CD4-positive, alpha-beta T cell (primary cell): ENCODE measurements at places on chromosomes 4 and X. TPM values are rescaled to one million over a fixed set of nuclear protein-coding genes. Genes with fewer than 3 reads are reported as not detected.

ASB9 gene
- not detected for total RNA-seq

- DNase-seq: no peak
These were observed 263.5 kb upstream of the DKK2 start for GRCh38 chr4:107299646-107300045.

BEX1 gene
- total RNA-seq: 0.53 TPM

PHKA1 gene
- total RNA-seq: 0.39 TPM

LEF1 gene
- 438 TPM for total RNA-seq

DNA sequence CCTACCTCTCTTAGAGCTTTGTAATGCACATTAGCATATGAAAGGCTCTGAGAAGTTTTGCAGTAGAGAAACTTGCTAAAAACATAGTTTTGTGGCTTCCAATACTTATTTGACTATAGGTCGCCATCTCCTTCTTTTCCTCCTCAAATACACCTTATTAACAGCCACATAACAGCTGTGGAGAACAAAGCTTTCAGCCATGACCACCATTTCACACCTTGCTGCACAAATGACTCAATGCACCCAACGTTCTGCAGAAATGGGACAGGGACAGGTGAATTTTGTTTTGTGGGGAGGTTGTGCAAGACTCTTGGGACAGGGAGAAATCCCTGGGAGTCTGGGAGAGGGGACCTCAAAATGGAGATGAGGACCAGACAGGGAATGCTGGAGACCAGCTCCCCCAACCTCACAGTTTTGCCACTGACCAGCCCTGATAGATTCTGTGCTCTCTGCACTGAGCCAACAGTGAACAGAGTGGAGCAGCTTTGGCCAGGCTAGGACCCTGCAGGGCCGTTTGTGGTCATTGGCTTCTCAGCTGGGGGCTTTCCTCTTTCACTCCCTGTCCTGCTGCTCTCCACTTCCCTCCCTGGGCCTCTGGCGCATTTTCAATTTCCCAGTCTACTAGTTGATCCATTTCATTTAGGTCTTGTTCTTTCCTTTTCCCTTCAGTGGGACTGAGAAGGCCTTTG is 16.6 kb downstream of the FRMPD3 start:
- no peak for DNase-seq

DNA sequence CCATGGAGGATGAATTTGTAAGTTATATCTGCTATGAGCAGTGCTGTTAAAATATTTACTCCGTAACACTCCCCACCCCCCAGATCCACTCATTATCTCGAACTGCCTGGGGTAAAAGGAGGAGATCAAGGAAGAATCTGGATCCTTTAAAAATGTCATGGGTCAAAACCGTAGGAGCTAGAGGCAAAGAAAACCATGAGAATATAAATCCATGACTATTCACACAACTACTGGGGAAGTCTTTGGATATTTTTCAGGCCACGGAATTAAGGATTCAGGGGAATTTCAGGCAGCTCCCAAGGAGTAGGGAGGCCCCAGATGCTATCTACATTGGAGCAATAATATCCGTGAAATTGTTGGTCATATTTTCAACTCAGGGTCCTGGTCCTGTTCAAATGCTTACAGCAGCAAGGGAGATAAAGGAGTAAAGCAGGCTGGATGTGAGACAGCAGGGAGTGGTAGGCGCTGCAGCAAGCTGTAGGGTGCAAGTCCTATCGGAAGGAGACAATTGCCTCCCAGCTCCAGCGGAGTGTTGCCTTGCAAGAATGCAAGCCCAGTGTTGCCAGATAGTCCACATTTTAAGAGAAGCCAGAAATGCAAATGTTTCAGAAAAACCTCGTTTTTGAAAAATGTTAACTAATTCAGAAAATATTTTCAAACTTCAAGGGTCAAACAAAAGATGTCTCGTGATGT is 116.2 kb upstream of the KIT start:
- DNase-seq: no peak

CTAG1A gene
- total RNA-seq: not detected

- no peak for DNase-seq
These were observed 11.3 kb downstream of the RASSF6 start for GRCh38 chr4:73608689-73609594.

- no peak for DNase-seq
These were observed 4.0 kb downstream of the ADH5 start for GRCh38 chr4:99084595-99084994.

- no peak for DNase-seq
These were observed 68.2 kb downstream of the ZNF827 start for GRCh38 chr4:145870155-145871020.

DNA sequence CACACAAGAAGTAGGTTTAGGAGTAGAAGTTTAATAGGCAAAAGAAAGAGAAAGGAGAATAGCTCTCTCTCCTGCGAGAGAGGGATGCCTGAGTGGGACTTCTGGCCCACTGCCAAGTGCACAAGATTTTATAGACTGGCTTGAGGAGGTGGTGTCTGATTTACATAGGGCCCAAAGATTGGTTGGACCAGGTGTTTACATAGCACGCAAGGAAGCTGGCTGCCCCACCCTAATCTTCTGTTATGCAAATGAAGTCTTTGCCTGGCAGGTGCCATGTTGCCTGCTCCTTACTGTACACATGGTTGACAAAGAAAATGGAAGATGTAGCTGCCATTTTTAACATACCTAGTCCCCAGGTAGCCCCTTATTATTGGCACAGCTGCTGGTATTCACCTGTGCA is 170.8 kb upstream of the GATB start:
- DNase-seq: no peak

CT45A10 gene
- total RNA-seq: not detected

DNA sequence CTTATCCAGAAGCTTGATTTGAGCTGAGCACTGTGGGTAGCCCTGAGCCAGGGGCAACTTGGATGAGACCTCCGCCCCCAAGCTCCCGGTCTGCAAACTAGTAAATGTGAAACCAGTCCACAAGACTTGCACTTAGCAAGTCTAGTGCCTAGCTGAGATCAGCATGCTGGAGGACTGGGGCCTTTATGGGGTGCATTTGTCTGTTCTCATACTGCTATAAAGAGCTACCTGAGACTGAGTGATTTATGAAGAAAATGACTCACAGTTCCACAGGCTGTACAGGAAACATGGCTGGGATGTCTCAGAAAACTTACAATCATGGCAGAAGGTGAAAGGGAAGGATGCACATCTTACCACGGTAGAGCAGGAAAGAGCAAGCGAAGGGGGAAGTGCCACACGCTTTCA is 42.1 kb upstream of the HOPX start:
- no peak for DNase-seq

GAGE1 gene
- not detected for total RNA-seq

HSFX2 gene
- not detected for total RNA-seq

HELT gene
- total RNA-seq: not detected

DNA sequence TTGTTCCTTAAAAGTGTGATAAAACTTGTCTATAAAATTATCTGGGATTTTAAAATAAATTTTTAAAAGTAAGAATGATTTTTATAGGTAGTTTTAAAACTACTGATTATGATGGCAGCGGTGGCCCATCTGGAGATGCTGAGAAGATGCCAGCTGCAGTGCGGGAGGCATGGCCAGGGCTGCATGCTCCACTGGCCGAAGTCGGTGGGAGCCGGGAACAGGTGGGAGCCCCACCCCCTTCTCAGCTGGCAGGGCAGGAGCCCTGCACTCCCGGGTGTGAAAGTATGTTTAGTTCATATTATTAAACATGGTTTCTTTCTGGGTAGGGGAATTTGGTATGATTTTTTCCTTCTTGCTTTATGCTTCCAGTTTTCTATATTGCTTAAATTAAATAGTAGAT is 63.8 kb downstream of the CORIN start:
- no peak for DNase-seq

DNA sequence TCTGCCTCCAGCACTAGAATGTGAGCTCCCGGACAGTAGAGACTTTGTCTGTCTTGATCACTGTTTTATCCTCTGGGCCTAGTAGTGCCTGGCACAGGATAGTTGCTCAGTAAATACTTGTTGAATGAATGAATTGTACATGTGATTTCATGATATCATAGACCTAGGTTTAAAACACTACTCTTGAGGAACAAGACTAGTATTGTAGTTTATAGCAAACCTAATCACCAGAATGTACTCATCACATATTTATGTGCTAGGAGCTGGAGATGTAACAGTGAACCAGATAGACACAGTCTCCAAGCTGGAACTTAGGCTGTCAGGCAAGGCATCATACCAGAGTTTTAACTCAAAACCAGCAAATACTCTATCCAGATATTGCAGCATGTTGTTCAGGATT is 23.5 kb downstream of the GAB3 start:
- DNase-seq: no peak

DNA sequence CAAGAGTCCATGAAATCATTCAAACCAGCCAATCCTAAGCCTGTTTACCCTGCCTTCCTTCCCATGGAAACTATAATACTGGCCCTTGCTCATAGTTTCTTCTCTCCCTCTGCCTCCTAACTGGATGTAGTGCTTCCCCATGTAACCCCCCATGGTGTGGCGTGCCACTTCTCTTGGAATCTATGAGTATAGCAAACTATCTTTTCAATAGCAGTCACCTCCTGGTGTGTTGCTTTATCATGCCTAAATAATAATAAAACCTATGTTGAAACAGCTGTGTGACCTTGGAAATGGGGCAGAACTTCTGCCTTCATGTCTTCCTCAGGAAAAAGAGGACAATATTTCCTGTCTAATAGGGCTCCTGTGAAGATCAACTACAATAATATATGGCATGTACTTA is 234.8 kb upstream of the EDNRA start:
- DNase-seq: no peak

- no peak for DNase-seq
These were observed 1428.7 kb downstream of the PCDH18 start for GRCh38 chr4:136103616-136104015.

GRCh38 chrX:136759968-136760367 is 20.8 kb downstream of the ARHGEF6 start:
- DNase-seq: no peak

BRS3 gene
- total RNA-seq: not detected

SGCB gene
- 4.1 TPM for total RNA-seq

TMPRSS11E gene
- not detected for total RNA-seq

CT45A3 gene
- total RNA-seq: not detected

GRCh38 chr4:145679991-145680455 is at the start of gene C4orf51:
TSS of gene C4orf51 (plus strand) at chr4:145680146. CDS start at chr4:145680204, 58 bp downstream.
- no peak for DNase-seq

GRCh38 chr4:73725985-73726384 is 14.4 kb upstream of the CXCL8 start:
- no peak for DNase-seq

SLITRK4 gene
- 0.06 TPM for total RNA-seq

DNA sequence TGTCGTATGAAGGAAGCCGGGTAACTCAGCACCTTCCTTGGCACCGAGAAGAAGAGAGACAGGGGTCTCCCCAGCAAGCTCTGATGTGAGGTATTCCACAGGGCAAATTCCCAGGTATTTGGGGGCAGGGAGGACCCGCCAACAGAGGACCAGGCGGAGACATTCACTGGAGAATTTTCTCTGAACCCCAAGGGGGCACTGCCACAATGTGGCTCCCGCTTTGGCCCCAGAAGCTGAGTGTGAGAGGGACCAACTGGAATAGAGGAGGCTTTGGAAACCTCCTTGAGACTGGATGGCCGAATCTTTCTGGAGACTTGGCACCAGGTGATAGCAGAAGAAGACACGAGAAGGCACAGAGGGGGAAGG is 735 bp upstream of the GABRE start:
- DNase-seq: no peak

GRCh38 chrX:45445745-45446412 is 245.2 kb upstream of the DIPK2B start:
- no peak for DNase-seq

DNA sequence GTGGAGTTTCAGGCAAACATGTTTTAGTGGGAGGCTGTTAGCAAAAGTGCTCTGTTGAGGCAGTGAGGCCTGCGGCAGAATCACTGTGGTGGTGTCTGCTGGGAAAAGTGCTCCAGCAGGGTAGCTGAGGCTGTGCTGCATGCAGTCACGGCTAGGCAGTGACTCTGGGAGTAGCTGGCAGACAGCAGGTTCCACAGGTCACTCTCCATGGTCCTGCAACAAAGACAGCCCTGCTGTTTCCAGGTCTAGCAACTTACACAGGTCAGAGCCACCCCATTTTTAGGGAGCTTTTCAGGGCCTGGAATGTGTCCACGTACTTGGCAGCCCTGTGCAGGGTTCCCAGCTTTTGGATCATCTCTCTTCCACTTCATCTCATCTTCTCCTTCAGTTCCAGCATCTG is 184.3 kb downstream of the NAA11 start:
- DNase-seq: no peak

CYTL1 gene
- not detected for total RNA-seq

GRCh38 chrX:1781766-1782165 is 166.9 kb downstream of the ASMT start:
- DNase-seq: no peak

PPM1K gene
- total RNA-seq: 71.0 TPM

DNA sequence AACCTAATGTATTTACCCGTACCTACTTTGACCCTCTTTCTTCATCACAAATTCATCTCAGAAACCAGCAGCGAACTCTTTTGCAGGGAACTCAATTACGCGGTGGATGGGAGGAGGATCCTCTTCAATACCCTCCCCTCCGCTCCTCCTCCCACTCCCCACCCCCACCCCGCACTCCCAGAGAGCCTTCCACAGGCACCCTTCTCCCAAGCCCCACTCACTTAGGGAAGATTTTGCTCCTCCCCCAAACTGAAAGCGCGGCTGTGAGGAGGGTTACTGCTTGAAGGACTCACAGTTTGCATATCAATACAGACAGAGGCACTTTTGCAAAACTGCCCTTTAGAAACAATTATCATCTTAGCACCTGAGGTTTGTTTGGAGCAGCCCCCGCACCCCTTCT is 960 bp upstream of the IL1RAPL1 start:
- DNase-seq: no peak

DNA sequence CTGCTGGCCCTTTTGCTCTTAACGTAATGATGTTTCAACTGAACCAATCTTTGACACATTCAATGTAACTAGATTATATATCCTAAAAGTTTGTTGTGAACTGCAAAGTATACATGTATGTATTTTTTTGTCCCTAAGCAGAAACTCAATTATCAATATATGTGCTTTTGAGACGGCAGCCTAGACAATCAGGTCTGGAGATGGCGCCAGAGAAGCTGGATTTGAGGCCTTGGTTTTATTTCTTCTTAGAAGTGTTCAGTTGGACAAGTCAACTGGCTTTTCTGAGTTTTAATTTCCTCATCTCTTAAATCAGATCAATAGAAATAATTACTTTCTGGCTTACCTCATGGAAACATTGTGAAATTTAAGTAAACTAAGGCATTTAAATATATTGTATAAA is 62.5 kb downstream of the DCAF8L1 start:
- no peak for DNase-seq

- no peak for DNase-seq
These were observed 36.6 kb downstream of the MAP7D3 start for GRCh38 chrX:136214551-136214950.

DNA sequence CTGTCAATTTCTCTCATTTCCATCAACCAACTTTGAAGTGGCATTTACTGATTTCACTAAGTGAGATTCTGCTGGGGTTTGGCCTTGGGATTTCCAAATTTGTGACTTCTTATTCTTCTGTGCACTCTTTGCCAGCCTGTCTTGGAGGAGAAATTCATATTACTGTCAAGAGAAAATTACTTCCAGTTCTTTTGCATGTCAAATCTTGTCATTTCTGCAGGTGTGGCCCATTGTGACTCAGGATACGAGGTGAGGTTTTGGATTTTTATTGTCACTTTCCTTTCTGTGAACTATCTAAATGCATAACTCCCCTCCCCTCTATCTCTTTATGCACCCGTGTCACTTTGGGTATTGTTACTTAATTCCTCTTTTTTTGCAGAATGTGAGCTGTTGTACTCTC is 102.6 kb upstream of the GUCY1A1 start:
- no peak for DNase-seq

POF1B gene
- total RNA-seq: 0.05 TPM

ADAM29 gene
- total RNA-seq: not detected

- no peak for DNase-seq
These were observed 349.3 kb upstream of the GALNT7 start for GRCh38 chr4:172819353-172819752.

MAGEH1 gene
- total RNA-seq: 18.7 TPM
